ENCODE measurements at places on chromosomes 7 and 10.
A peak's percentile ranks its signal among the peaks of the same experiment; 100 is the strongest.

DNA sequence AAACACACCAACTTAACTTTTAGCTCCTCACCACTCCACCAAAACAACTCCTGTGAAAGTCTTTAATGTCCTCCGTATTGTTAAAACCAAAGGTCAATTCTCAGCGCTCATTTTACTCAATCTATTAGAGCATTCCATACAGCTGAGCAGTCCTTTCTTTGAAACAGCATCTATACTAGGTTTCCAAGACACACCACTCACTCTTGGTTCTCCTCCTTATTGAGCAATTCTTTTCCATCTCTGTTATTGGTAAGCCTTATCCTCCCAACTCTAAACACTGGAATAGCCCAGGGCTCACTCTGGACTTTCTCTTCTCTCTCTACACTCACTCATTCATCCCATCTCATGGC lies 34.9 kb downstream of the COA1 start:
- DNase-seq = no peak

DNA sequence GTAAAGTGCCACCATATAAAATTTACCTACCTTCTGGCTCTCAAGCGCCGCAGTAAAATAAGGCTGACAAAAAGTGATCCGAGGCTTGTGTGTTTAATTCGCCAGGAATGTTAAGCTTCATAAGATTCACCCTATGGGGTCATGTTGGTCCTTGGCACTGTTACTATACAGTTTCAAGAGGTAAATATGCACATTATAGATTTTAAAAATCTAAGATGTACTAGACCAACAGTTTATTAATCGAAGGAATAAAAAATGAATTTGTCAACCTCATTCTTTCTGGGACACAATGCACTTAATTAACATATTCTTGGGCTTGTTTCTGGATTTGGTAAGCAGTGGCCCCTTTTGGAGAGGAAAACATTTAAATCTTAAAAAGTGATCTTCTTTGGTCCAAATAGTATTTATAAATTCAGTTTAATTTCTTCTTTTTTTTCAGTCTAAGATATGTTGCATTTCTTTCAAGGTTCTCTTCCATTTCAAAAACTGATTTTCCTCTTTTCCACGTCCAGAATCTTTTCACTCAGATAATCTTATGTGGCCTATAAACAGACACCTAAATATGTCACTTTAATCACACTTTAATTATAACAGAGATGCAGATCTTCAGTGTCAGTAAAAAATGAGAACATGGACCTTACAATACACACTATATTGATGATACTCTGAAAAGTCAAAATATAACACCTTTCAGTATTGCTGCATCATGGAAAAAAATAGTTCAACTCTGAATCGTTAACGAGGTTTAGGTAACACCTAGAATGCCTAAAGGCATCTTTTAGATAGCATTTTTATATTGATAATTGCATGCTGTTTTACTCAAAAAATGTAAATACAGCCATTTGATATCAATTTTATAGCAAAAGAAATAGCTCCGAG lies 3.8 kb upstream of the SKIDA1 start:
- no peak for DNase-seq

- no peak for DNase-seq
These were observed 323.7 kb upstream of the GNAI1 start for GRCh38 chr7:79810916-79811315.

GRCh38 chr7:100132126-100132525 lies 5.4 kb downstream of the MBLAC1 start:
- no peak for DNase-seq

GRCh38 chr10:49398000-49398861 lies 2.3 kb upstream of the DRGX start:
- peak; percentile 78 for DNase-seq

- no peak for DNase-seq
These were observed 104.8 kb downstream of the RBM20 start for GRCh38 chr10:110748970-110749369.

- DNase-seq = no peak
These were observed 17.8 kb upstream of the HKDC1 start for GRCh38 chr10:69202332-69202731.

DNA sequence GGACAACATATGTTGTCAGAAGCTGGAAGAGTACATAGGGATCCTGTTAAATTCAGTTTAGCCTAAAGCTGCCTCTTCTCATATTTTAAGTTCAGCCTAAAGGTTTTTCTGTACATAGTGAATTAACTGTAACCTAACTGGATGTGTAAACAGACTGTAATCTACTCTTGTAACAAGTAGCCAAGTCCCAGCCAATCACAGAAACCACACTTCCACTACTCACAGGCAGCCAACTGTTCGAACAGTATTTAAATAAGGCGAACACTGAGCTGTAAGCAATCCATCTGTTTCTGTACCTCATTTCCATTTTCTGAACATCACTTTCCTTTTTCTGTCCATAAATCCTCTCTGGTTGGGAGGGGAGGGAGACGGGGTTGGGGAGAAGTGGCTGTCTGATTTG lies 15.0 kb upstream of the STN1 start:
- DNase-seq = no peak

GRCh38 chr10:76939933-76940468 lies 697.6 kb downstream of the KCNMA1 start:
- no peak for DNase-seq

DNA sequence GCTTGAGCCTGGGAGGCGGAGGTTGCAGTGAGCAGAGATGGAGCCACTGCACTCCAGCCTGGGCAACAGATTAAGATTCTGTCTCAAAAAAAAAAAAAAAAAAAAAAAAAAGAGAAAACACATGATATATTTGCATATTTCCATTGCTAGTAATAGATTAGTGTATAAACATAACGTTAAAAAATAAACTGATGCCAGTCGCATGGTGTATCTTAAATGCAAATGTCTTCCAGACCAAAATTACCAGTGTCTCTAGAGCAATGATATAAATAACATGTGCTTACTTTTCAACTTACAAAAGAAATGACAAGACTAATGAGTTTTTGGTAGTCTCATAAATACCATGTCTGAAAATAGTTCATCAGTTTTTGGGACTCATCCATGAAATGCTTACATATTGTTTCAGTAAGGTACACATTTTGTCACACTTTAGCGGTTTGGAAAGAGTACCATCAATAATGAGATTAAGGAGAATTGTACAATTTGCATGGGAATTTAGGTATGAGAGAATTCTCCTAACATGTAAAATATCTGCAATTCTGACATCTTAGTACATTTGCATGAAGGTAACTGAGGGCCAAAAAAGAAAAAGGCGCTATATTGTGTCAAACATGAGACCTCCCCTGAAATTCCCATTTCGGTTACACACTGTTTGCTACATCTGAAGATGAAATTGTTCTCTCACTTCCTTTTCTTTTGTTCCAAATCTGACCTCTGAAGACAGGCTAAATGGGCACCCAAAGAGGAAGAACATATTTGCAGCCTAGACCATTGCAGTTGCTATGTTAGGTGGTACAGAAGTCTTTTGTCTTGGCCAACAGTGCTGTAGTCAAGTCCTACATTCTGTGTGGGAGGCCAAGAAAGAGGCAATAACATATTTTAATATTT lies 51.5 kb upstream of the PIP4K2A start:
- no peak for DNase-seq

- peak; percentile 67 for DNase-seq
These were observed 25.8 kb downstream of the TES start for GRCh38 chr7:116236020-116236630.

- peak; percentile 72 for DNase-seq
These were observed 433.6 kb upstream of the GALNT17 start for GRCh38 chr7:70698219-70698832.

DNA sequence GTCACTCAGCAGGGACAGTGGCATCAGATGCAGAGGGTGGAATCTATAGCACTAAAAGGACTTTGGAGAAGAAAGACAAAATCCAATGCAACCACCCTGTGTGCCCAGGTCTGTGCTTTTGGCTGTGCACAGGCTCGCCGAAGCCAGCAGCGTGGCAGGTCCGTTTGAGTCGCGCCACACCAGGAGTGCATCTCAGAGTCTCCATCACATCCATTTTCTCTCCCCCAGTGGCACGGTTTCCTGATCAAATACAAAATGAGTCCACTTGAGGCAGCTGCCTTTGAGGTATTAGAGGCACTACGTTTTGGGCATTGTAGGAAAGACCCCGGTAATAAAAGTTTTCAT lies 23.4 kb upstream of the PROSER2 start:
- DNase-seq = no peak

GRCh38 chr10:101112799-101113594 lies 18.1 kb upstream of the TLX1 start:
- DNase-seq = no peak

DNA sequence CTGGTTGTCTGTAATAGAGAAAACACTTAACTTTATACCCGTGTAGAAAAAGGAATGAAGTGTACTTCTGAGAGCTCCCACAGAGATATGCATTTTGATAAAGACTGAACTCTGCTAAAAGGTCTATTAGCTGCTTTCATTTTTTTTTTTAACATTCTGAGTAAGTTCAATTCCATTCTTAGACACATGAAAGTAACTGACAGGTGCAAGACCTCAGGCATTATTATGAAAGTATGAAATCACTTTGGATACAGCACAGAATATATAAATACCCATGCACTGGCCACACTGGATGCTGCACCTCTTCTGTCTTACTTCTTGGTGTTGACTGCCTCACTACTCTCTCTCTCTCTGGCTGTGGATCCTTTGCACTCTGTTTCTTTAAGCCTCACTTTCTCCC lies 46.2 kb downstream of the VWDE start:
- DNase-seq = no peak

- no peak for DNase-seq
These were observed 230.5 kb downstream of the ARHGAP21 start for GRCh38 chr10:24493165-24493564.

DNA sequence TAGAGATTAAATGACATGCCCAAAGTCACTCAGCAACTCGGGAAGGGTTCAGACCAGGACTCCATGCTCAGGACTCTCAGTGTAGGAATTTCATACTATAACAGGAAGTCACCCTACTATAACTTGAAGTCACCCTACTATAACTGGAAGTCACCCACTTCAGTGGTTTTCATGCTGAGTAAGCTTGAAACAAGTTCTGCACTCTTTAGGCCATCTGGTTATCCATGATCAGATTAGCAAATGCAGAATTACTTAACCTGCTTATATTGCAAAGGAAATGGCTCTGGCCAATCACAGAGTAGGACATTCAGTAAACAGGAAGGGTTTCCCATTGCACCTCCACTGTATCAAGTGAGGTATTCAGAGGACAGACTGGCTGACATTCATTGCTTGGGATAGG lies 1240.4 kb downstream of the GATA3 start:
- DNase-seq = no peak

- DNase-seq = peak; percentile 62
These were observed 175.2 kb upstream of the TNRC18 start for GRCh38 chr7:5598769-5599371.

DNA sequence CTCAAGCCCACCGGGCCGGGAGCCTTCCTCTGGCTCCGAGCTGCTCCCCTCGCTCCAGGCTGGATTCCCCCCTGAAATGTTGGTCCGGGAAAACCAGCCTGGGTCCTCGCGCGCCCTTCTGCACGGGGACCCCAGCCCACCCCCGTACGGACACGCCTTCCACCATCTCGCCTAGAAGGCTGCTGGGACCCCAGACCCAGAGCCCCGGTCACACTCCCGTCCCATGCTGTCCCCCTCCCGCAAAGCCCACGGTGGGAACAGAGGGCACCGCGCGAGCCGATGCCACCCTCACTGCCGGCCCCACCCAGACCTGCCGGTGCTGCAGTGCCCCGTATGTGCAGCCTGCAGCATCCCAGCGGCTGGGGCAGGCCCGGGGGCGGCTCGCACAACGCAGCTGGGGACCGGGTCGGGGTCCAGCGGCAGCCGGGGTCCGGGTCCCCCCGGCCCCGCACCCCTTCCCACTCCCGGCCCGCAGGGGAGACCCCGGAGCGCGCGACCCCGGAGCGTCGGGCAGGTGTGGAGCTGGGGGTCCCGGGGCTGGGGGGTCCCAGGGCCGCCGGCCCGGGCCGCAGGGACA lies 871 bp downstream of the SPOCK2 start:
- peak; percentile 47 for DNase-seq

DNA sequence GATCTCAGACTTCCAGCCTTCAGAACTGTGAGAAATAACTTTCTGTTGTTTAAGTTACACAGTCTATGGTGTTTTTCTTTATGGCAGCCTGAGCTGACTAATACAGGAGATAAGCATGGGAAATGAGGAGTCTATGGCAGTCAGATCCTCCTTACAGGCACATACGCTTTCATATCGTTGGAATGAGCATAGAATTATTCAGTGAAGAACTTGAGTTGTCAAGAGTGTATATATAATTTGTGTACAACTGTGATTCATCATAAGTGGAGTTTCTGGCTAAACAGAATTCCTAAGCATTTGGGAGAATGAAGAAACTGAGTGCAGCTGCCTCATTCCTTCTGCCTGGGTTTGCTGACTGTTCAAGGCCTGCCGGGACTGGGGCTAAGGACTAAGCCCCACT lies 516.7 kb downstream of the ADRA2A start:
- no peak for DNase-seq

DNA sequence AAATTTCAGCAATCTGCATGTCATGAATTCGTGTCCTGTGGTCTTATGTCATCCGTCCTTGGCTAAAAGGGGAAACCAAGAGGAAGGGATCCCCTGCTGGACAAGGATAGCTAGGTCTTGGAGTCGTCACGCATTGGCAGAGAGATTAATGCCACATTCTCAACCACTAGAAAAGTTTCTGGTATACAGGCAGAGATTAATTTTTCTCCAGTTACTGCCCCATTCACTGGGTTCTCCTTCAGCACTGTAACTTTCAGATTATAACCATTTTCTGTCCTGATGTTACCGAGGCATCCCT lies 1060.6 kb upstream of the AUTS2 start:
- DNase-seq = no peak
